Endothelial cell of umbilical vein (primary cell): ENCODE measurements at places on chromosomes 1 and 21. TPM values are rescaled to one million over a fixed set of nuclear protein-coding genes. Genes with fewer than 3 reads are reported as not detected.

Gene OR14K1
- not detected in 2 replicates for total RNA-seq

Gene ITLN2
- total RNA-seq: not detected in 2 replicates

Gene MCOLN3
- total RNA-seq: not detected in 2 replicates

Gene PRAMEF25
- total RNA-seq: not detected in 2 replicates

Gene ANKRD65
- 0.32 and 0.38 TPM in 2 replicates for total RNA-seq

Gene CRB1
- not detected in 2 replicates for total RNA-seq

Gene FAM110D
- total RNA-seq: 4.4 and 5.1 TPM in 2 replicates

Gene RAP1GAP
- 0.20 TPM in 1 of 2 replicates, not detected in the other for total RNA-seq

Gene TNNT2
- total RNA-seq: not detected in 2 replicates

Gene OR2L3
- total RNA-seq: not detected in 2 replicates

Gene PTCH2
- total RNA-seq: 1.8 and 1.9 TPM in 2 replicates

Gene CXADR
- 10.7 and 12.2 TPM in 2 replicates for total RNA-seq

DNA sequence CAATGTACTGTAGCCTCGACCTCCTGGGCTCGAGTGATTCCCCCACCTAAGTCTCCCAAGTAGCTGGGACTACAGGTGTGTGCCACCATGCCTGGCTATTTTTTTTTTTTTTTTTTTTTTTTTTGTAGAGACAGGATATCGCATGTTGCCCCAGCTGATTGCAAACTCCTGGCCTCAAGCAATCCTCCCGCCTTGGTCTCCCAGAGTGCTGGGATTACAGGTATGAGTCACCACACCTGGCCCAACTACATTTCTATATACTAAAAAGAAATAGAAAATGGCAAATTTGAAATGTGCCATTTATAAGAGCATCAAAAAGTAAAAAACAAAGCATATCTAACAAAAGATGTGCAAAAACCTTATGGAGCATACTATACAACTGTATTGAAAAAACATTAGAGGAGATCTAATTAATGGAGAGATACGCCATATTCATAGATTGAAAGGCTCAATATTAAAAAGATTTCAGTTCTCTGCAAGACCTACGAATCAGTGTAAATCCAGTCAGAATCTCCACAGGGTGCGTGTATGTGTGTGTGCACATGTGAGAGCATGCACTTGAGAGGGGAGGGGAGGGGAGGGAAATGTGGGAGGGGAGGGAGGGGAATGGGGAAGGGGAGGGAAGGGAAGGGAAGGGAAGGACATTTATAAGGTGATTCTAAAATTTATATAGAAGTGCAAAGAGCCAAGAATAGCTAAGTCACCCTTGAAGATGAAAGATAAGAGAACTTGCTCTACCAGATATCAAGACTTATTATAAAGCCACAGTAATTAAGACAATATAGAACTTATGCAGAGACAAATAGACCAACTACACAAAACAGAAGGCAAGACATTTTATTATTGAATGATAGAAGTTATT, 15.5 kb upstream of the PADI4 start:
- DNase-seq: no peak
- no peak overlapping the region for H3K4me3 ChIP-seq
- H3K36me3 ChIP-seq: no peaks in the 10 kb centered on the region
- no peak overlapping the region for H3K27ac ChIP-seq
- peaks cover 4% of the 10 kb centered on the region for H3K4me1 ChIP-seq

DNA sequence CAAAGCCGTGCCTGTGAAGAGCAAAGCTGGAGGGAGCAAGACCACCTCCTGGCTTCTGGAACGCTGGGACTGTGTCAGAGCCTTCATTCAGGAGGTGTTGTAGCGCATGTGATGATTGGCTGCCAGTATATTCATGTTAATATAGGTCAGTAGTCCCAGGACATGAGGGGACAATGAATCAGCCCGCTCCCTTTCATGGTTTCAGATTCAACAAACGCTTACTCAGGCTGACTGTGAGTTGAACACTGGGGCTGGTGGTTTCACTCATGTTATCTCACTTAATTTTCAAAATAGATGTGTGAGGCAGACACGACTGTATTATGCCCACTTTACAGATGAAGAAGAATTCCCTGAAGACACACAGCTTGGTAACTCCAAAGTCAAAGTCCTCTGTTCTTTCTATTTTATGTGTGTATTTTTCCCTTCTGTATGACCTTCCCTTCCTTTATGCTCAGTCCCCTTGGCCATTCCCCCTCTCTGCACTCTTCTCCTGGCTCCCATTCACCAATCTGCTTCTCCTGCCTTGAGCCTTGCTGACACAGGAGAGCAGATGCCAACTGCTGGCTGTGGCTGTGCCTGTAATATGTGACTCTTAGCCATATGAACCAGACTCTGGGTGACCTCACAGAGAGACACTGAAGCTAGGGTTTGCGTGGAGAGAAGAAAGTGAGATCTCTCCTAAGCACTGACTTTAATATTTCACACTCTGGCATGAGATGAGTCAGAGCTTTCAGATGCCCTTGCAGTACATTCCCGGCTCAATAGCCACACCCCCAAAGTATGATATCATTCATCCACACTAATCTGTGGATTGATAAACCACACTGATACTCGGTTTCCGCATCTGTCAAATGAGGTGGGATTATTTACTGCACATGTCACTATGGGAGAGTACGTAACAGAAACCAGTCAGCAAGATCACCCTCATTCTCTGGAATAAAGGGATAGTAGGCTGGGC, 31.4 kb upstream of the KIRREL1 start:
- no peak overlapping the region for H3K4me3 ChIP-seq
- peaks cover 22% of the 10 kb centered on the region for H3K27me3 ChIP-seq

DNA sequence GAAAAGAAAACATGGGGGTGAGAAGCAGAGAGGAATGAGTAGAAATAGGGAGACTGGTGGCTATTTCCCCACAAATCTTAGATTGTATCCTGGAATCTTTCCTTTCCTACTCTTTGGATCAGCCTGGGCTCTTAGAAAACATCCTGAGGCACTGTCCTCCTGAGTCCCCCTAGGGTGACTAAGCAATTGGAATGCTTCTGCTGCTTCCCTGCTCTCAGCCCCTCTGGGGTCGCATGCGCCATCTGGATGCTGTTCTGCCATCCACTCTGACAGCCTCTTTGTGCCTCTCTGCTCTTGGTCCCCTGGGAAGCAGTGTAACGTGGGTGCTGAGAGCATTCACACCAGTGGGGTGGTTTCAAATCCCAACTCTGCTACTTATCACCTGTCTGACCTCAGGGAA, 443.0 kb downstream of the SIPA1L2 start:
- no peak overlapping the region for H3K27ac ChIP-seq
- DNase-seq: no peak
- H3K4me1 ChIP-seq: no peaks in the 10 kb centered on the region
- H3K27me3 ChIP-seq: no peaks in the 10 kb centered on the region
- H3K36me3 ChIP-seq: no peaks in the 10 kb centered on the region

- no peak overlapping the region for H3K27ac ChIP-seq
- no peak overlapping the region for H3K4me3 ChIP-seq
- no peaks in the 10 kb centered on the region for H3K4me1 ChIP-seq
- DNase-seq: no peak
- H3K27me3 ChIP-seq: no peaks in the 10 kb centered on the region
- no peaks in the 10 kb centered on the region for H3K36me3 ChIP-seq
Observed at GRCh38 chr1:3124246-3124645, 55.2 kb downstream of the PRDM16 start.

GRCh38 chr1:5005171-5005570, 350.8 kb downstream of the AJAP1 start:
- no peak overlapping the region for H3K4me3 ChIP-seq
- H3K4me1 ChIP-seq: no peaks in the 10 kb centered on the region
- no peak overlapping the region for H3K27ac ChIP-seq

DNA sequence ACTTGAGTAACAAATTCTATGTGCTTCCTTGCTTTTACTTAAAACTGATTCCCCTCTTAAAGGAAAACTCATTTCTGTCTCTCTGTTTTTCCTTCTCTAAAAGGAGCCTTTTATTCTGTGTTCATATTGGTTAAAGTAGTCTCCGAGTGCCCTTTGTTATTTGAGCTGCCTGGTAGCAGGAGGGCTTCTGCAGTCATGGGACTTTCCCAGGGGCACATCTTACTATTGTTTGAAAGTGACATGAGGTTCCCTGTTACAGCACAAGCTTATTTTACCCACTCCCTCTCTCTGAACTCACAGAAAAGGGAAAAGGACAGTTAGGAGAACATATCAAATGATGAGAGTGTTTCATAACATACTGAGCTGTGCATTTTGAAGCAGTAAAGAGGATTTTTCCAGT, 58.1 kb upstream of the ANGPTL1 start:
- peak; percentile 60 for DNase-seq
- no peaks in the 10 kb centered on the region for H3K36me3 ChIP-seq
- H3K27me3 ChIP-seq: no peaks in the 10 kb centered on the region
- no peaks in the 10 kb centered on the region for H3K4me1 ChIP-seq
- no peak overlapping the region for H3K4me3 ChIP-seq

- H3K27ac ChIP-seq: peak overlapping the region; percentile 12
- DNase-seq: no peak
- no peak overlapping the region for H3K4me3 ChIP-seq
- H3K36me3 ChIP-seq: no peaks in the 10 kb centered on the region
Observed at GRCh38 chr1:17251246-17251645, 2.3 kb downstream of the PADI3 start.

- peak overlapping the region; percentile 89 for H3K27ac ChIP-seq
- no peak overlapping the region for H3K4me3 ChIP-seq
- H3K4me1 ChIP-seq: peaks cover 43% of the 10 kb centered on the region
- no peaks in the 10 kb centered on the region for H3K27me3 ChIP-seq
Observed at GRCh38 chr1:154419620-154420571, 14.8 kb downstream of the IL6R start.

DNA sequence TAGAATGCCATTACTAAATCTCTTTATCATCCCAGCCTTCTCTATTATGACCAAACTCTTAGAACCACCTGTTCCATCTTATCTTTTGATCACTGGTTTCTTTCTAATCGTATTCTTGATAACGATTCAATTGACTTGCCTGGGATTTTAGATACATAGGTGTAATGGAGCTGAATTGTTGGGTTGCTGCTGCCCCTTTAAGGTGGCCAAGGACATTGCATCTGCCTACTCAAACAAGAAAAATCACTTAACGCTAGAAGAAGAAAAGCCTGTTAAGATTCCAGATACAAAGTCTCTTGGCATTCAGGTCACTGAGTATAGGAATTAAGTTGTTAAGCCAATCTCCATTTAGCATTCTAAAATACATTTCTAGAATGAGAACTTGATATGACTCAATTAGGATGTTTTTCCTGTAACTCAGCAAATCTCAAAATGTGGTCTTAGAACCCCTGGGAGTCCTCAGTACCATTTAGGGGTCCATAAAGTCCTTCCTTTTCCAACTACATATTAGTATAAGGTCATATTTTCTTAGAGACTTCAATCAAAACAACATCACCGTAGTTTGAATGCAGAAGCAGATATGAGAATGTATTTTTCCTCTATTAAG, 12.4 kb downstream of the NEXN start:
- H3K27me3 ChIP-seq: no peaks in the 10 kb centered on the region
- H3K36me3 ChIP-seq: no peaks in the 10 kb centered on the region
- DNase-seq: peak; percentile 83
- no peak overlapping the region for H3K4me3 ChIP-seq

- no peak for DNase-seq
- no peaks in the 10 kb centered on the region for H3K4me1 ChIP-seq
- no peaks in the 10 kb centered on the region for H3K27me3 ChIP-seq
- no peak overlapping the region for H3K27ac ChIP-seq
- no peaks in the 10 kb centered on the region for H3K36me3 ChIP-seq
Observed at GRCh38 chr1:162930532-162930931, 69.6 kb upstream of the CCDC190 start.

- no peak for DNase-seq
- no peaks in the 10 kb centered on the region for H3K4me1 ChIP-seq
- no peaks in the 10 kb centered on the region for H3K36me3 ChIP-seq
Observed at GRCh38 chr21:36792505-36792967, 93.6 kb downstream of the SIM2 start.

DNA sequence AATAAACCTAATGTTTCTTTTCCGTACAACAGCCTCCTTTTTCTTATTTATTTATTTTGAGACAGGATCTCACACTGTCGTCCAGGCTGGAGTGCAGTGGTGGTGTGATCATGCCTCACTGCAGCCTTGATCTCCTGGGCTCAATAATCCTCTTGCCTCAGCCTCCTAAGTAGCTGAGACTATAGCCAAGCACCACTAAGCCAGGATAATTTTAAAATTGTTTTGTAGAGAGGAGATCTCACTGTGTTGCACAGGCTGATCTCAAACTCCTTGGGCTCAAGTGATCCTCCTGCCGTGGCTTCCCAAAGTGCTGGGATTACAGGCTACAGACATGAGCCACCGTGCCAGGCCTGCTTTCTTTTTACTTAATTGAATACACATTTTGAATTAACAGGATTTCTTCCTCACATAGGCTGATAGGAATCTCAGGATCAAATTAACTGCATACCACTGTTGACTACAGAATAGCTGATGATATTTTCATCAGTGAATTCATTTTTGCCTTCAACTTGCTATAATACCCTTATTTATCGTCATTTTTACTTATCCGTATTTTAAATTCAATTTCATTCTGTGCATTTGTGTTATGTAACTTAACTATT, 2010.5 kb downstream of the NCAM2 start:
- no peaks in the 10 kb centered on the region for H3K36me3 ChIP-seq
- peaks cover 7% of the 10 kb centered on the region for H3K4me1 ChIP-seq
- no peak overlapping the region for H3K4me3 ChIP-seq
- H3K27me3 ChIP-seq: no peaks in the 10 kb centered on the region
- no peak overlapping the region for H3K27ac ChIP-seq

DNA sequence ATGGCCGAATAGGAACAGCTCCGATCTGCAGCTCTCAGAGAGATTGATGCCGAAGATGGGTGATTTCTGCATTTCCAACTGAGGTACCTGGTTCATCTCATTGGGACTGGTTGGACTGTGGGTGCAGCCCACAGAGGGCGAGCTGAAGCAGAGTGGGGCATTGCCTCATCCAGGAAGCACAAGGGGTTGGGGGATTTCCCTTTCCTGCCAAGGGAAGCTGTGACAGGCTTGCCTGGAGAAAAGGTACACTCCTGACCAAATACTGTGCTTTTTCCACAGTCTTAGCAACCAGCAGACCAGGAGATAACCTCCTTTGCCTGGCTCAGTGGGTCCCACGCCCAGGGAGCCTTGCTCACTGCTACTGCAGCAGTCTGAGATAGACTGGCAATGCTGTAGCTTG, 66.9 kb downstream of the HSD3B1 start:
- H3K27ac ChIP-seq: no peak overlapping the region
- peaks cover 3% of the 10 kb centered on the region for H3K27me3 ChIP-seq
- no peak overlapping the region for H3K4me3 ChIP-seq
- H3K4me1 ChIP-seq: peaks cover 5% of the 10 kb centered on the region
- H3K36me3 ChIP-seq: no peaks in the 10 kb centered on the region

DNA sequence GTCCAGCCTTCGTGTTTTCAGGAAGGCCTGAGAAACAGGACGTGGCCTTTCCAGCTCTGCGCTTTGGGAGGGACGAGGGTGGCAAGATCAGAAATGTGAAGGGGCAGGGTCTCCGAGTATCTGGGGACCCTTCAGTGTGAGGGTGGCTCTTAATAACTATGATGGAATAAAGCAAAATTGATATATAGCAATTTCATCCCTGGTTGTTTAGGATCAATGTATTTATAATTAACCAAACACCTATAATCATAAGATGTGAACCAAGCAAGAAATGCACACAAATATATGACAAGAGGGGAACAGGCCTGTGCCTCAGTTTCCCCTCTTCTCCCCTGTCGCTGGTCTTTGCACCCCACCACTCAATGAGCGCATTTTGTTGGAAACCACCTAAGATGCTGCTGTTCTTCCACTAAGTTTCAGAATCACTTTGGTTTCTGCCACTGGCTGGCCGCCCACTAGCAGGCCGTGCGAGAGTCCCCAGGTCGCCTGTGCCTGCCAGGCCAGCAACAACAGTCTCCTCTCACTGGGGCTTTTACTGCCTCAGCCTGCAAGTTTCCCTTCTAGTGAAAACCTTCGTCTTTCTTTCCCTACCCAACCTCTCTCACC, 36.6 kb downstream of the UBASH3A start:
- no peaks in the 10 kb centered on the region for H3K27me3 ChIP-seq
- H3K27ac ChIP-seq: no peak overlapping the region
- no peak for DNase-seq
- no peaks in the 10 kb centered on the region for H3K4me1 ChIP-seq
- H3K4me3 ChIP-seq: no peak overlapping the region
